B cell (primary cell): ENCODE measurements at places on chromosomes 5 and 9. TPM values are rescaled to one million over a fixed set of nuclear protein-coding genes. Genes with fewer than 3 reads are reported as not detected.

The GMCL2 gene
- not detected in 2 replicates for polyA plus RNA-seq

The EPB41L4B gene
- polyA plus RNA-seq, result not detected in 2 replicates

The SPATA9 gene
- not detected in 2 replicates for polyA plus RNA-seq

The CDH10 gene
- not detected in 2 replicates for polyA plus RNA-seq

The AHRR gene
- polyA plus RNA-seq, result 0.13 and 0.23 TPM in 2 replicates

The IGFBPL1 gene
- not detected in 2 replicates for polyA plus RNA-seq

The SLC6A3 gene
- 0.01 and 0.19 TPM in 2 replicates for polyA plus RNA-seq

The CCL19 gene
- 0.26 TPM in 1 of 2 replicates, not detected in the other for polyA plus RNA-seq

GRCh38 chr5:180787711-180788431, 14.7 kb downstream of the MGAT1 start:
- no peak for DNase-seq

- peak; percentile 5 for DNase-seq
These were observed 808 bp downstream of the SPOCK1 start for GRCh38 chr5:137498301-137498735.

DNA sequence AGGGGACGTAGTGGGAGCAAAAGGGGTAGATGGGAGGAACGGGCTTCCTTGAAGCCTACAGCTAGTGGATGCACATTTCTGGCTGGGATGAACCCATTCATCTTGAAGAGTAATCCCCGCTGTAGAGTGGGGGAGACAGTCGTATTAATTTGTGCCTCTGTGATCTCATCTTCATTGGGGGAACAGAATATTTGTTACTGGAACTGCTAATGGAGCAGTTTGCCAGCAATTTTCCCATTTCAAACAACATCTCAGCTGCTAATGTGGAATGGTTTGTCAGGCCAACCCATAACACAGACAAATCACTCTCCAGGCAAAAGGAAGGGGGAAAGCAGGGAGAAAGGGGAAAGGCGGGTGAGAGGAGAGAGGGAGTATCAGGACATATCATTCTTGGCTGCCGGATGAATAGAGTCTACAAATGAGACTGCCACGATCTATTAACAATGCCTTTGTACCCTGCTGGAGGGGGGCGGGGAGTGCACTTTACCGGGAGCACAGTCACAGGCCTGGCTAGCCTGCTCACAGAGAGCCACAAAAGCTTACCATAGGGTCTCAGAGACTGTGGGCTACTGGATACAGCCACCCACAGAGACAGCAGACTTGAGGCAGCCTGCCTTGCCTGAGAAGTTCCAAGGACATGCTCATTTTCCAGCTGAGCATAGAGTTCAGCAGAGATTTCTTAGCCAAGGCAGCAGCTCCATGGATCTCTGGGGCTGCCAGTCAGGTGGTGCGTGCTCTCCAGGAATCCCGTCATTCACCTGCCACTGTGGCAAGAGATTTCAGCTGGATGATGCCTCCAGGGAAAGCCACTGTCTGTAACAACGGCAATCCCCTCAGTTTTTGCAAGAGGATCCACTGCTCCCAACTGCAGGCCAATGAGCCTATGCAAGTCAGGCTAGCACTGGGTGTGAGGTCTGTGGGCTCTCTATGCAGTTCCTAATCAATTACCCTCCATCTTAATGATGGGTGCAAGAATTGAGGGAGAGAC, 217.7 kb upstream of the PANK3 start:
- DNase-seq, result no peak

DNA sequence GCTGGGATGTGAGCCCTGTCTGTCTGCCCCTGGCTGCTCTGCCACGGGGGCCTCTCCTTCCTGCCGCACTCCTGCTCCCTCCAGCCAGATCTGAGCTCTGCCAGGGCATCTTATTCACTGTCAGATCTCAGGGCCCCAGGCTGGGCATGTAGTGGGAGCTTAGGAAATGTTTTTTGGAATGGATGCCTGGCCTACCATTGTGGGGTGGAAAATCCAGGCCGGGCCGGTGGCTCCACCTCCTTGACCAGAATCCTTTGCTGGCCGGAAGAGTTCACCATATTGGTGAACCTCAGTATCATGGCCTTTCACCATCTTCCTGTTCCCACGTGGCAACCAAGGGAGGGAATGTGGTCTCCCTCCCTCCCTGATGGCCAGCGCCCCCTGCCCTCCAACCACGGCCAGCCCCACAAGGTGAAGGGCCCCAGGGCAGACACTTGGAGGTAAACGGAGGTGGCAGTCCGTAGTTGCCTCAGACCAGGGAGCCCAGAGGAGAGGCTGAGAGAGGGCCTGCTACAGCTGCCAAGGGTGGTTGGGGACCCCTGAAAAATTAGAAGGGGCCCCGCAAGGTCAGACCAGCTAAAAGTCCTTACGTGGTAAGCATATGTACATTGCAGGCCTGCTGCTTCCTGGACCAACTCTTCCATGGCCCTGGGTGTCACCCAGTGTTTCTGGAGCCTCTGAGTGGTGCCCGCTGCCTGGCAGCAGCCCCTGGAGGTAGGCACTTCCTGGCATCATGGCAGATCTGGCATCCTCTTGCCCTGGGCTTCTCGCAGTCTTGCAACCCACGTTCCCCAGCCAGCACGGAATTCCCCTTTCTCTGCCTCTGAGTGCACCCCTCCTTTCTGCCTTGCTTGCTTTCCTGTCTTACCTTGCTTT, 153.3 kb downstream of the RGS3 start:
- peak; percentile 35 for DNase-seq

GRCh38 chr5:72608297-72608696, 101.1 kb upstream of the ZNF366 start:
- no peak for DNase-seq

DNA sequence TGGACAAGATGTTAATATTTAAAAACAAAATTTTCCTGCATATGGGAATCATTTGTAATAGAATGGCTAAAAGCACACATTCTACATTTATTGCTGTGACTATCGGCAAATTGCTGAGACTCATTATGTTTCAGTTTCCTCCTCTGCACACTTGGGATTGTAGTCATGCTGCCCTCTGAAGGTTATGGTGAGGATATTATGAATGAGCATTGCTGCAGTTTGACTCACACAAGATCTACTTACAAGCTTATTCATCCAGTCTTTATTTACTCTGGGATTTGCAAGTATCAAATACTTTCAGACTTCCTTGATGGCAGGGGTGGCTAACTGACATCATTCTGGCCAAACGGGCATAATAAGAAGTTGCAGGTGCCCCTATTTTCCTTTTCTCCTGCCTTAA, 9.5 kb upstream of the NFIL3 start:
- peak; percentile 46 for DNase-seq

DNA sequence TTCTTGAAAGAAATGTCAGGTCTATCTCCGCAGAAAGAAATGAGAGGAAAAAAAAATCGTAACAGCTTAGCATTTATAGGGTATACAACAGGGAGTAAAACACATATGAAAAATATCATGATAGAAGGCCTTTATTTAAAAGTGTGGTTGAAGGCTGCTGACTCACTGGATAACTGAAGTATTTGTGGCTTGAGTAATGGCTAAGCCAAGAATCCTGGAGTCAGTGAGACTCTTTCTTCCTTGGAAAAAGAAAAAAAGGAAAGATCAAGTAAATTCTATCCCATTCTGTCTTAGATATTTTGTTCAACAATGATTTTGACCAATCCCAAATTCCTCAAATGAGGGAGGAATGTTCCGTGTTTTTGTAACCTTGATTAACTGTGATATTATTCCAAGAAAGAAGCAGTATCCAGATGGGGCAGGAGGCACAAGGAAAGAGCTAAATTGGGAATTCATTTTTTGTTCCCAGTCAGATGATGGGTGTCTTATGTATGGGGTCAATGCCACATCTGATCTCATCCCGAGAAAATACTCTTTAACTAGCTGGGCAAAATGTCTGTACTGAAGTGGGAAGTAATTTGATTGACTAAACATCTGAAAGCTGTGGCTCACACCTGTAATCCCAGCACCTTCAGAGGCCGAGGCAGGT, 64.3 kb upstream of the MYO10 start:
- no peak for DNase-seq

- DNase-seq, result no peak
These were observed 155.1 kb downstream of the BNC2 start for GRCh38 chr9:16715404-16715803.

DNA sequence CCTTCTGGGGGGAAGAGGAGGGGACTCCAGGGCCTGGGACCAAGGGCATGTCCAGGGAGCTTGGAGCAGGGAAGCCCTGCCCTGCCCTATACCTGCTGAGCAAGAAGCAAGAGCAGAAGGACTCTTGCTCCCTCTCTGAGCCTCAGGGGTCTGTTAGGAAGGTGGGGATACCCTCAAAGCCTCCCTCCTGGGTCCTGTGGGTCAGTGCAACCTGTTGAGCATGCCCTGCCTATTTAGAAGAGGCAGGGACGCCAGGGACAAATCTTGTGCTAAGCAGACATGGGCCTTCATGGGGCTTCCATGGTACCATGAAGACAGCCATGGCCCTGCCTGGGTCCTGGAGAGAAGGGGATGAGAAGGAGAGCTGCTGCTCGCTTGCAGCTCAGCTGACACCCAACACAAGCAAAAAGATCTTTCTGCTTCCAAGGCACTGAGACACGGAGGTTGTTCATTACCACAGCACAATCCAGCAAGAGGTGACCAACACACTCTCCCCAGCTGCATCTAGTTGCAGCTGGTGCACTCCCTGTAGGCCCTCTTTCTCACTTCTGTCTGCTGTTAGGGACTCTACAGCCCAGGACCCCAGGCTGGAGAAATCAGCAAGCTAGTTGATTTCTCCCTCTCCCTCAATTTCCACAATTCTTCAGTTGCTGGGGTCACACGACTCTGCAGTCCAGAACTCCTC, 39.3 kb downstream of the C9orf50 start:
- DNase-seq, result no peak

GRCh38 chr5:52725808-52726207, 61.9 kb upstream of the ITGA1 start:
- DNase-seq, result no peak

DNA sequence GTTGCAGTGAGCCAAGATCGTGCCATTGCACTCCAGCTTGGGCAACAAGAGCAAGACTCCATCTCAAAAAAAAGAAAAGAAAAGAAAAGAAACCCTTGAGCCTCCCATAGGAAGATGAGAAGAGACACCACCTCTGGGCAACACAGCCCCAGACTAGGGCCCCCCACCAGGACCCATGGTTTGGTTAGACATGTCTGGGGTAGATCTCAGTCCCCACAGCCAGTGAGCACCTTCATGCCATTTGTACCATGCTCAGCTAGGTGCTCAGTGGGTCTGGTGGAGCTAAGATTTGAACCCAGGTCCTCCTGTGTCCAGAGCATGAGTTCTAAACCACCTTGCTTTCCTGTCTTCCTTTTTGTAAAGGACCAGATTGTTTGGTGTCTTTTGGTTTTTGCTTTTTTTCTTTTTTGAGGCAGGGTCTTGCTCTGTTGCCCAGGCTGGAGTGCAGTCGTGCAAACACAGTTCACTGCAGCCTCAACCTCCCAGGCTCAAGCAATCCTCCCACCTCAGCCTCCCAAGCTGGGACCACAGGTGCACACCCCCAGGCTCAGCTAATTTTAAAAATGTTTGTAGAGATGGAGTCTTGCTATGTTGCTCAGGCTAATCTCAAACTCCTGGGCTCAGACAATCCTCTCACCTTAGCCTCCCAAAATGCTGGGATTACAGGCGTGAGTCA, 11.7 kb downstream of the OLFML2A start:
- no peak for DNase-seq

DNA sequence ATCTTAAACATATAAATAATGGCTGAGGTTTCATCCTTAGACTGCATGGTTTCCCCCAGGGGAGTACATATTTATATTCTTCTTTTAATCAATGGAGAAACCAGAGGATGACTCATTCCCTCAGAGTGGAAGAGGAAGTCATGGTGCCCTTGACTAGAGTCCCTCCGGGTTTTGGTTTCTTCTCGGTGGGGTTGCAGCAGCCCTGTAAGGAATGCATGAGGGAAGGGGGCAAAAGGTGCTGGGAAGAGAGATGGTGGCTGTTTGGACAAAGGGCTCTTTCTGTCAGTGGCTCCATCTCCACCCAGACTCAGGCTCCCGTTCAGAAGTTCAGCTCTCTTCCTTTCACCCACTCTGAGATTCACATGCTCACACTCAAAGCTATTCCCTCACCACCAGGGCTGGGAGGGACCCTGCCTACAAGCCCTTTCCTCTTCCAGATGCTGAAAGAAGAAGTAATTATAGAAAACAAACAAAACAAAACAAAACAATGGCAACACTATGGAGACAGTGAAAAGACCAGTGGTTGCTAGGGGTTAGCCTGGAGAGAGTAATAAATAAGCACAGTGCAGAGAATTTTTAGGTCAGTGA, 129.8 kb upstream of the IL12B start:
- DNase-seq, result peak; percentile 23

GRCh38 chr5:138491284-138491648, 26.0 kb downstream of the EGR1 start:
- no peak for DNase-seq

GRCh38 chr5:72291601-72292000, 28.4 kb downstream of the MRPS27 start:
- DNase-seq, result no peak

DNA sequence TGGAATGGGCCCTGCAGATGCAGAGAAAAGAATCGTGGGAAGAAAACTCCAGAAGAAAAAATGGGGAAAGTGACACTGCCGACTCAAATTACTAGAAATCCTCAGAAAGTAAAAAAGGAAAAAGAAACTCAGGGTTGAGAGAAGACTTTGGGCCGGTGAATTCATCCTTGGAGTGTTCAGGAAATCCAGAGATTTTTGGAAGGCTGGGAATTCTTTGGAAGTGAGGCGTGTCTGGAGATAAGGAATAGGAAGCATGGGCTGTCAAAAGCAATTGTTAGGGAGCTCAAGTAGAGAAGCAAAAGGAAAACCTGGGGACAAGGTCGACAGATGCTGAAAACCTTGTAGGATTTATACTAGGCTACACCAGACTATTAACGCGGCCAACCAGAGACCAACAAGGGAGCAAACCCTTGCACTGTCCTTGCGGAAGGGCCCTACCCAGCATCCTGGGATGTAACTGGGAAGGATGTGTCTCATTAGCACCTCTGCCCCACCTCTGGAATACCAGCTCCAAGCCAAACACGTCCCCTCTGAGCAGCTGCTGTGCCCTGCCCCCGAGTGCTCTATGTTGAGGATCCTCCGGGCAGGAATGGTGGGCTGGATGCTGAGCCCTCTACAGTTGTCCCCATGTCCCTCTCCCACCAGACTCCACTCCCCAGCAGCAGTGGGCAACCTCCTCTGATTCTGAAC, 11.6 kb downstream of the DAB2IP start:
- no peak for DNase-seq

GRCh38 chr9:36470643-36471290, 70.7 kb upstream of the RNF38 start:
- DNase-seq, result peak; percentile 79

DNA sequence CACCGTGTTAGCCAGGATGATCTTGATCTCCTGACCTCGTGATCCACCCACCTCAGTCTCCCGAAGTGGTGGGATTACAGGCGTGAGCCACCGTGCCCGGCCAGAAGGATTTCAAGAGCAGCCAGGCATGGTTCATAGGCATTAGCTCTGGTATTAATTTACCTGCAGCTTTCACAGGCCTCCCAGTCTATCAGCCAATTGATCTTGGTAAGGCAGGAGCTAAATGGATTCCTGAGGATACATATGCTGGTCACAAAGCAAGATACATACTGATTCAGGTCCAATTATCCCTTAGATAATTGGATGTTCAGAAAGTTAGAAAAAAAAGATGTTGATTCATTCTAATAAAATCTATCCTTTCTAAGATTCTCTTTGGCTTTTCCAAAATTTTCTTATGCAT, 487.1 kb downstream of the TLE1 start:
- DNase-seq, result no peak

- DNase-seq, result no peak
These were observed 62.7 kb upstream of the UNC5A start for GRCh38 chr5:176747670-176748072.
